Stimulated activated CD8-positive, alpha-beta memory T cell treated with anti-CD3 and anti-CD28 coated beads, Interleukin-4, amount 100 ng/mL, for 1 hour (primary cell): ENCODE measurements at places on chromosomes 2 and 18.

- DNase-seq, result no peak
Measured at GRCh38 chr2:22450831-22451230, 934.1 kb upstream of the KLHL29 start.

- DNase-seq, result no peak
Measured at GRCh38 chr2:172052000-172052983, 33.0 kb upstream of the DLX1 start.

- DNase-seq, result no peak
Measured at GRCh38 chr18:23814991-23815614, 125.8 kb downstream of the LAMA3 start.

DNA sequence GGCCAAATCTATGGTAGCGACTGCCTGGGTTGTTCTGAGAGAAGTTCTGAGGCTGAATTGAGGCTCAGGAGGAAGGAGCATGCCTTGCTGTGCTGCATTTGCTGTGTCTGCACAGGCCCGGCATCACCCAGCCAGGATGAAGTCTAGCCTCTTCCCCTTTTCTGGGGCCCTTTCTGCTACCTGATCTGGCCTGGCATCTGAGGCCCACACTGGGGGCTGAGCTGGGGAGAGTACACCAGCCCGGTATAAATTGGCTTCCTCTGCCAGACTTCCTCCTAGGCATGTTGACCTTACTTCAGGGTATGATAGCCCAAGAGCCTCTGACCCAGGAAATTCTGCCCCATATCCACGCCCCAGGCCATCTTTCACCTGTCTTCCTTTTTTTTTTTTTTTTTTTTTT is 30.0 kb downstream of the MRPL35 start:
- DNase-seq, result no peak

DNA sequence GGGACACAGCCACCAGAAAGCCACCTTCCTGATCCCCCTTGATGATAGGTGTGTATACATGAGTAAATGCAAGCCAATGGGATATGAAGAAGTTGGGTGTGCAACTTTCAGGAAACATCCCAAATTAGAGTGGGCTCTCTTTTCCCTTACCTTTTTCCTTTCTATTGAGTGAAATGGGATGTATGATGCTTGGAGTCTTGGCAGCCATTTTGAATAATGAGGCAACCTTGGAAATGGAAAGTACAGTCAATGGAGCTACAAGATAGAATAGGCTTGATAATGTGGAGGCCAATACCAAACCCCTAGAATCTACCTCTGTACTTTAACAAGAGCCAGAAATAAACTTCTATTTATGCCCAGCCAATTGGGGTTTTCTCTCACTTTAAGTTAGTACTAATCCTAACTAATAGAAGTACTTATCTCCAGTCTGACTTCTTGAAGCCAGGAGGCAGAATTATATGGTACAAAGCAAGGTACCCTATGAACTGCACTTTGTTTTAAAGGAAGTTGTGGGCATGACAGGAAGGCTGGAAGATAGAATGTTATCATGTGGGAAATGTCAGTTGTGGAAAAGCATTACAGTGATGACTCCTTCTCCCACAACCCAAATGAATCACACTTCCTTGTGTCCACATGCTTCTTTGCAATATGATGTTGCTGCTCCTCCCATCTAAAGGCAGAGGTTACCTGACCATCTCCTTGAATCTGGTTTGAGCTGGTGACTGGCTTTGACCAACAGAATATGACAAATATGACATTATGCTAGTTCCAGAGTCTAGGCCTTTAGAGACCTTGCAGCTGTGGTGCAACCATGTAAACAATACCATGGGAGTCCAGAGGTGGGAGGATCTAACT is 12.9 kb upstream of the NABP1 start:
- DNase-seq, result no peak

- DNase-seq, result no peak
Measured at GRCh38 chr2:238128061-238128440, 10.4 kb upstream of the KLHL30 start.

DNA sequence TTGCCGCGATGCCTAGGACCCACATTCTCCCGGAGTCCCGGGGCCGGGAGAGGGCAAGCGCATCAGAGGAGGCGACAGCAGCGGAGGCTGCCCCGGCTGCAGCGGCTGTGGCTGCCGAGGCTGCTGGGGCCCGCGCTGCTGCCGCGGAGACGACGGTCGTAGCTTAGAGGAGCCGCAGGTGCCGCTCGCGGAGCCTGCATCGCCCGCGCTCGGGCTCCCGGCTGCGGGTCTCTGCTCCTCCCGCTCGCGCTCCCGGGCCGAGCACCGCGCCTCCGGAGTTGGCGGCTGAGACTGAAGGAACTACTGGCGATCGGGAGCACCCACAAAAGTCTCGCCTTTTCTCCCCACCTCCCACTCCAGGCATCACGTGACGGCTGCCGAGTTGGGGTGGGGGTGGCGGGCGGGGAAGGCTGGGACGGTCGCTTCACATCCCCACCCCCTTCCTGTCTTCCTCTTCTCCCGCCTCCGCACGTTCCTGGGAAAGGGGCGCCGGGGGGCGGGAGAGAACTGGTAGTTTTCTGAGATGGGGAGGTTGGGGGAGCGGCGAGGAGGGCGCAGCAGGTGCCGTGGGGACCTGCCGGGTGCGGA is at the start of gene LYPD1:
Gene LYPD1, minus strand, starts transcription at position 298 of the 588 bp plus-strand sequence. Its CDS starts 273 bp downstream, at position 25.
- DNase-seq, result no peak

GRCh38 chr2:75100011-75100800 is 99.1 kb downstream of the TACR1 start:
- no peak for DNase-seq

DNA sequence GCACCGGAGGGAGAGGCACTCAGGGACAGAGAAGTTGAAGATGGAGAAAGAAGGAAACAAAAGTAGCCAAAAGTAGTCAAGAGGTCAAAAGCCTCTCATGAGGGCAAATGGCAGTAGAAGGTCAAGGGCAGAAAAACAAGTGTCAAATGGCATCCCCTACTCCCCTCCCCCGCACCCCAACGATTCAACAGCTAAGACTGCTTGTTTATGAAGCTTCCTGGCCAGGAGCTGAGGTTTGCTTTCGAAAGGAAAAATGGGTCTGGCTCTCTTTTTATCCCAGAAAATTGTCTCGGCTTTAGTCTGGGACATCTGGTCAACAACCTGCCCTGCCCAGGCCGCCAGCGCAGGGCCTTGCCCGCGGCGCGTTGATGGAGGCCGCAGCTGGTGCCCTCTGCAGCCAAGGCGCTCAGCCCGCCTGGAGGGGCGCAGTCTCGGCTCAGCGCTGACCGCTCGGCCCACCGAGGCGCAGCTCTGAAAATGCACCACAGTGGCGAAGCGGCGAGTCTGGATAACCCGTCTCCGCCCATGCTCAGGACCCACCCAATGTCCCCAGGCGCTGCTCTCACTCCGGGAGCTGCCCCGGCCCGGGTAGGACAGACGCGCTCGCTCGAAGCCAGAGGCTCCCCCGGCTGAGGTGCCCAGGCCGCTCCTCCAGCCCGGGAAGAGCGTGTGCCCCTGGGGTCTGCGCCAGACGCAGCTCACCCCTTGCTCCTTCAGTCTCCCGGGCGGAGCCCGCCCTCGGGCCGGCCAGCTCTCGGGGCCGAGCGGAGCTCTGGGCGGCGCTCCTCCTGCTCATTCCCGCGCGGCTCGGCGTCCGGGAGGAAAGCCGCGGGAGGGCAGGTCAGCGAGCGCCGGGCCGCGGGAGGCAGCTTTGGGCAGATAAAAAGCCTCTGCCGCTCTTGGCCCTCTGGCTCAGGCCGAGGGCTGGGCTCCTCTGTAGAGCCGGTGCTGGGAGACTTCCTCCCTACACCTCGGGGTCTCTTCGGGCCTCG is 1.8 kb upstream of the TBR1 start:
- no peak for DNase-seq

- no peak for DNase-seq
Measured at GRCh38 chr18:26710470-26711096, 154.9 kb downstream of the AQP4 start.

GRCh38 chr2:159903443-159904126 is 105.6 kb upstream of the CD302 start:
- peak; percentile 23 for DNase-seq

DNA sequence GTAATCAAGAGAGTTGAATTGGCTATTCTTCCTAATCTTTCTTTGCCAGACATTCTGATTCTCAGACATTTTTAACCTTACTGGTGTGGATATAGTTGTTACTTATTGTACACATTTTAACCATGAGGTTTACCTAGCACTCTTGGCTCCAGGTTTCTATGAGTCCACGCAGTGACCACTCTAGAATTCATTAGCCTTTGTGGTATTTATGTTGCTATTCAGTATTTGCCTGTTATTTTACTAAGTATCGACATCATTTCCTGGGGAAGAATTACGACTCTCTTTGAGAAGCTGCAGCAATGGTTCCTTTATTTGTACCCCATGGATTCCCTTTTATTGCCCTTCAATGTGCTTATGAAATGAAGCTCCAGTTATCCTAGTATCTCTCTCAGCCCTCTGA is 120.7 kb downstream of the RDH14 start:
- no peak for DNase-seq

DNA sequence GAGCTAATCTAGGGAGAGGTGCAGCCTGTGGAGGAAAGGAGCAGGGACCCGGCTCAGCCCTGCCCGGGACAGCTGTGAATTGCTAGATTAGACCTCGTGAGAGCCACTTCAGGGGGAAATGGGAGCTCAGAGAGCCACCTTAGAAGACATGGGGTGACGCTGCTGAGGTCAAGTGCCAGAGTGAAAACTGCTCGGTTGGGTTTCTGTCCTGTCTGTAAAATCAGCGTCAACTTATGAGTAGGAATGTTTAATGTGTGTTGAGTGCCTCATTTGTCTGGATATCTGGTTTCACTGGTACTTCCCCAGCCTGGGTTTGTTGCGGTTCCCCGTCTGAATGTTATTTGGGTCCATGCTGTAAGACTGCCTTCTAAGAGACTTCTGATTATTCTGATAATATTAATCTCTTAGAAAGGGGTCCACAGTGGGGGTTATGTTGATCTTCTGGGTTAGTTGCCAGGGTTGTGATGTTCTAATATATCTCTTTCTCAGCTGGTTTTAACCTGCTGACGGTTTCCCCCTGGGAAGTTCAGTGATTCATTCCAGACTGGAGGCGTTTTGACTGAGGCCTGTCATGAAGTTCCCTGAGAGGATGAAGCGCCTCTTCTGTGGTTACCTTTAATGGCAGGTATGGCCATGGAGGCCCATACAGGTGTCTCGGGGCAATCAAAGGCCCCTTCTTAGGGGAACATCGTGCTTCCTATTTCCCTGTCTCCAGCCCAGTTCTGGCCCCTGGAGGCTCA is 175.9 kb downstream of the SH3RF3 start:
- DNase-seq, result no peak
